CD4-positive, alpha-beta T cell treated with Interleukin-17A for 1 hour (primary cell): ENCODE measurements at places on chromosomes 11 and 22.

DNA sequence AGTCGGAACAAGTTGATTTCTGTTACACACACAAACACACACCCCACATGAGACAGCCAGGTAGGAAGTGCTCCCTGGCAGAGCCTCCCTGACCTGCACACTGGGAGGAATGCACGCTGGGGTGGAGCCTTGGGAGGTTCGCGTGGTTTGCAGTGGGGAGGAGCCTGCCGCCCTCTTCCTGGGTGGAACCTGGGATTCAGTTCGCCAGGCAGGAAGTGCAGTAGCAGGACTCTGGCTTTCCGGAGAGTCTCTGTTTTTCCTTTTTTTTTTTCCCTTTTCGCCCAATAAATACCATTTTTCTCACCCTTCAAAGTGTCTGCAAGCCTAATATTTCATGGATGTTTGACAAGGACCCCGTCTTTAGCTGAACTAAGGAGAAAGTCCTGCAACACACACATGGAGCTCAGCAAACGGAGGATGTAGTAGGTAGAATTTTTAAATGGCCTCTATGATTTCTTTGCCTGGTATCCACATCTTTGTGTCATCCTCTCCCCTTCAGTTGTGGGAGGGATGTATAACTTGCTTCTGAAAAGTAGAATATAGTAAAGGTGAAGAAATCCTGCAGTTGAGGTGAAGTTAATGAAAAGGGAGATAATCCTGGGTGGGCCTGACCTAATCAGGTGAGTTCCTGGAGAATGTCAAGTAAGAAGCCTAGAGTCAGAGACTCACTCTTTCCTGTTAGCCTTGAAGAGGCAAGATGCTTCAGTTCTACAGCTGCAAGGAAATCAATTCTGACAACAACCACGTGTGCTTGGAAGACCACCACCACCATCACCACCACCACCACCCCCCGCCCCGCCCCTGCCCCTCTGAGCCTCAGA is 72.9 kb downstream of the PIWIL4 start:
- no peak for DNase-seq

GRCh38 chr11:62142921-62143320 is 19.1 kb downstream of the INCENP start:
- no peak for DNase-seq

GRCh38 chr11:47259232-47259977 is 1.6 kb downstream of the NR1H3 start:
- peak; percentile 39 for DNase-seq

DNA sequence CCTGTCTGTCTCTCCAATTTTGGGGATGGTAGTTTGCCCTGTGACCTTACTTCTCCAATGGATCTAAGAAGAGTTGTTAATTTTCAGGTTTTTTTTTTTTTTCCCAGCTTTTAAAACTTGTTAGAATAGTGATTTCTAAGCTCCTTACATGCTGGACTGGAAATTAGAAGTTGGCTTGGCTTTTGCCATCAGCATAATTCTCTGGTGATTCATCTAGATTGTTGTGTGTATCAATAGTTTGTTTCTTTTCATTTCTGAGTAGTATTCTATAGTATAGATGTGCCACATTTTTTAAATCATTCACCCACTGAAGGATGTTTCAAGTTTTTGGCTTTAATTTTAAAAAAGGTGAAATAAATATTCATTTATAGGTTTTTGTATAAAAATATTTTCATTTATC is 51.4 kb downstream of the ADAMTS15 start:
- DNase-seq = no peak

DNA sequence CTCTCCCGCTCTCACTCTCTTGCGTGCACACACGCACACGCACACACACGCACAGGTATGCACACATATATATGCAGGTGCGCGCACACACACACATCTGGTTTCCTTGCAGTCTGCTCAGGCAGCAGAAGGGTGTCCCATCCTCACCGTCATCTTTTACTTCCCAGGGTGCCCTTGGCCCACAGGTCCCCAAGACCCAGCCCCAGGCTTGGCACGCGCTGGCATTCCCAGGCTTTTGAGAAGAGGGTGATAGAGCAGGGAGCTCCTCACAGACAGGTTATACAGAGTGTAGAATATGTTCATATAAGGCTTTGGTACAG is 52.0 kb upstream of the SPATA19 start:
- no peak for DNase-seq

DNA sequence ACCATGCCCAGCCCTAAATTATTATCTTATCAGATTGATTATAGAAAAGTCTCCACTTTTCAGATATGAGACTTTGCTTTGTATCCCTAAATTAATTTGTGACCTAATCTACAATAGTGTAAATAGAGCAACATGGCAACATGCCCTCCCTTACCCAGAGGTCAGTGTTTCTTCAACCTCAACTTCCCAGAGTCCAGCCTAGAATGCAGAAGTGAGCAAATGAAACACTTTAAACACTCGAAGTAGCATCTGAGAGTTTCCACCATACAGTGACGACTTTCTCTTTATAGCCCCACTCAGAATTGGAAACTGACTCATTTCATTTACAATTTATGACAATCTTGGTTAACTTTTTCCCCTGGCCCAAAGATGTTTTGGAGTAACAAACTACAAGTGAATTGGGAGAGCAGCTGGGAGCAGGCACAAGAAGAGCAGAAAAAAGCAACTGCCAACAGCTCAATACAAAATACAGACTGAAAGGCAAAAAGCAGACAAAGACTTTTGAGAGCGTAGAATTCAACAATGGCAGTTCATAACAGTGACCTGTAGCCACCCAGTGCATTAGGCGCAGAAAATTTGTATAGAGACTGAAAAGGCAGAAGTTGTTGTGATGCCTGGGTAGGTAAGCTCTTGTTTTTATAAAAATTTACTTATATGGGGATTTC is 10.1 kb upstream of the BLID start:
- no peak for DNase-seq

DNA sequence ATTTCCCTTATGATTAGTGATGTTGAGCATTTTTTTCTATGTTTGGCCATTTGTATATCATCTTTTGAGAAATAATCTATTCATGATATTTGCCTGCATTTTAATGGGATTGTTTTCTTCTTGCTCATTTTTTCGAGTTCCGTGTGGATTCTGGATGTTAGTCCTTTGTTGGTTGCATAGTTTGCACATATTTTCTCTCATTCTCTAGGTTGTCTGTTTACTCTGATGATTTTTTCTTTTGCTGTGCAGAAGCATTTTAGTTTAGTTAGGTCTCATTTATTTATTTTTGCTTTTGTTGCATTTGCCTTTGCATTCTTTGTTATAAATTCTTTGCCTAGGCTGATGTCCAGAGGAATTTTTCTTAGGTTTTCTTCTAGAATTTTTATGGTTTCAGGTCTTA is 87.3 kb downstream of the METTL15 start:
- DNase-seq = no peak

GRCh38 chr22:46036558-46037408 is 59.8 kb upstream of the WNT7B start:
- peak; percentile 74 for DNase-seq

DNA sequence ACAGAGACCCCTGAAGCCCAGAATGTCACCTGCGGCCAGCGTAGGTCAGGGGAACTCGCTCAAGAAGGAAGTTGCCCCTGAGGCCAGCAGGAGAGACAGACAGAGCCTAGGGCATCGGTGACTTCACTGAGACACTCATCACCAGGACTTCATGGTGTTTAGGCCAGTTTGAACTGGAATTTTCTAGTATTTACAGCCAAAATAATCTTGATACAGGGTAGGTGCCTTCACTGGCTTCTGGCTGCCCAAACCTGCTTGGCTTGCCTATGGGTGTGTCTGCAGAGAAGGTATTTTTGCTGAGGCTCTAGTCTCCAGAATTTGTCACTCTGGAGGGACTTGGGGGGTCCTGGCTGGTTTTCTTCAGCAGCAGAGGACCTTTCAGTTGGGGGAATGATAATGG is 86.6 kb downstream of the FBXO7 start:
- DNase-seq = no peak

GRCh38 chr11:117020869-117021564 is 77.2 kb downstream of the SIK3 start:
- no peak for DNase-seq

DNA sequence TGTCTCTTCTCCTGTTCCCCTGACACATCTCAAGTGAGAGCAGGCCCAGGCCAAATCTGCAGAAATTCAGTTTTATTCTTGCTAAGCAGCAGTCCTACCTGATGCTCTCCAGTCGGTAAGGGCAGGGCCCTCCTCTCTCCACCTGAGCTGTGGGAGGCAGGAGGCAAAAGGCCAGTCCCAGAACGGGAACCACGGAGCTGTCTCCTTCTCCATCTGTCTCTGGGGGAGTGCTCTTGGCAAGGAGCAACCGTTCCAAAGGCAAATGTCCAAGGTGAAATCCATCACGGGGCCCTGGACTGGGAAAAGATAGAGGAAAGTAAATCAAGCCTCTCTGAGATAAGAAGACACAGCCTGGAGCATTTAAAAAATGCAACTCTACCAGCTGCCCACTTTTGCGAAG is 65.2 kb upstream of the CDON start:
- no peak for DNase-seq

DNA sequence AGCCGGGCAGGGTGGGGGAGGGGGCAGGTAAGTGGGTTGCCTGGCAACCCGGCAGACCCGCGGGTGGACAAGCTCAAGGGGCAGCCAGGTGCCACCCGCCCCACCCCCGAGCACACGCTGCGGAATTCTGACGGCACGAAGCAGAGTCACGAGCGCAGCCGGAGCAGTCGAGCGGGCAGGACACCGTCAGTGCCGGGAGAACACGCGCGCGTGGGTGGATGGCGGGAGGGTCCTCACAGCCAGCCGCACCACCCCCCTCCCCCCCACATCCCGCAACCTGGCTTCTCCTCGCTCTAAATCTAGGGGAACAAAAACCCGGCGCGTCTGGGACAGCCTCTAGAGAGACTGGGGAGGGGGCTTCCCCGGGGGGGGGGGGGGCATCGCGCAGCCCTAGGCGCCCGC is 133.1 kb upstream of the HSD17B12 start:
- DNase-seq = no peak

DNA sequence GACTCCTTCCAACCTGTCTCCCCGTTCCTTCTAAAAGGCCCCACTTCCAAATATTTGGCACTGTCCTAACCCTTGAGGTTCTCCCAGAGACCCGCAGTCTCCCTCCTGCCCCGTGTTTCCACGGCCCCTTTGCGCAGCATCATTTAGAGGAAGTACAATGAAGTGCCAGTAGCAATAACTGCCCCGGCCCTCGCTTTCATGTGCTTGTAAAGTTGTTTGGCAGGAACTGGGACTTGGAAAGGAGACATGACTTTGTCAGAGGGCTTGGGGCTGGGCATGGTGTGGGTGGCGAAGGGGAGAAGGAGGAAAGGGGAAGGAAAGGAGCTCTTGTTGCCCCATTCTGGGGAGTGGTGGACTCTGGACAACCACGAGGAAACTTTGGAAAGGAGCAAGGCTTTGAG is 2.6 kb downstream of the CD44 start:
- DNase-seq = peak; percentile 58

GRCh38 chr11:57800444-57801182 is 39.0 kb downstream of the CTNND1 start:
- DNase-seq = peak; percentile 79

DNA sequence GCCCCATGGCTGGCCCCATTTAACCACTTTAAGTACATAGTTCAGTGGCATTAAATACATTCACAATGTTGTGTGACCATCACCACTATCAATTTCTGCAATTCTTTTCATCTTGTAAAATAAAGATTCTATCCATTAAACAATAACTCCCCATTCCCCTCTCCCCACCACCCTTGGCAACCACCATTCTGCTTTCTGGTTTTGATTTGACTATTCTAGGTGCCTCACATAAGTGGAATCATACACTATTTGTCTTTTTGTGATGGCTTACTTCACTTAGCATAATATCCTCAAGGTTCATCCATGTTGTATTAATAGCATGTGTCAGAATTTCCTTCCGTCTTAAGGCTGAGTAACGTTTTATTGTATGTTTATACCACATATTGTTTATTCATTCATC is 7.0 kb downstream of the MYO7A start:
- no peak for DNase-seq

GRCh38 chr11:127000291-127000968 is at the start of gene KIRREL3:
TSS of gene KIRREL3 (minus strand) at chr11:127000770.
- no peak for DNase-seq

DNA sequence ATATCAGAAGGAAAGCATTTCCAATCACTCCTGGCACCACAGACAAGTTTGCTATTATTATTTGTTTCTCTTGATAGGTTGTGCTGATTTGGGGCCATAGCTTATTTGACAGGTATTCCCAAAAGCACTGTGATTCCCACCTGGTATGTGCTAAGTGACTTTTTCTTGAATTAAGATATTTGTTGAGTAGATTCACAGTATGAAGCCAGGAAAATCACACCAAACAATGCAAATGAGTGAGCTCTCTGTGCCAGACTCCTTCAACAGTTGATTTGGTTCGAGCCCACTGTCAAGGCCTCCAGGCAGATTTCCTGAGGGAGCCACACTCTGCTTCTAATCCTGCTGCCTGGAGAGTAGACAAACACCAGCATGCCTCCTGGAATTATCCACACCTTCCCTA is 253.0 kb upstream of the POU2AF2 start:
- no peak for DNase-seq

- DNase-seq = no peak
These were observed 69.8 kb downstream of the CD44 start for GRCh38 chr11:35208795-35209194.

- DNase-seq = peak; percentile 7
These were observed 10.6 kb downstream of the CDPF1 start for GRCh38 chr22:46239261-46240048.

- DNase-seq = no peak
These were observed 295.6 kb downstream of the DDX10 start for GRCh38 chr11:108960501-108960900.

- no peak for DNase-seq
These were observed 40.2 kb downstream of the EP300 start for GRCh38 chr22:41132550-41132949.

GRCh38 chr22:42066126-42066761 is 4.4 kb downstream of the NAGA start:
- DNase-seq = no peak

GRCh38 chr11:117670443-117670842 is 126.6 kb downstream of the DSCAML1 start:
- no peak for DNase-seq

DNA sequence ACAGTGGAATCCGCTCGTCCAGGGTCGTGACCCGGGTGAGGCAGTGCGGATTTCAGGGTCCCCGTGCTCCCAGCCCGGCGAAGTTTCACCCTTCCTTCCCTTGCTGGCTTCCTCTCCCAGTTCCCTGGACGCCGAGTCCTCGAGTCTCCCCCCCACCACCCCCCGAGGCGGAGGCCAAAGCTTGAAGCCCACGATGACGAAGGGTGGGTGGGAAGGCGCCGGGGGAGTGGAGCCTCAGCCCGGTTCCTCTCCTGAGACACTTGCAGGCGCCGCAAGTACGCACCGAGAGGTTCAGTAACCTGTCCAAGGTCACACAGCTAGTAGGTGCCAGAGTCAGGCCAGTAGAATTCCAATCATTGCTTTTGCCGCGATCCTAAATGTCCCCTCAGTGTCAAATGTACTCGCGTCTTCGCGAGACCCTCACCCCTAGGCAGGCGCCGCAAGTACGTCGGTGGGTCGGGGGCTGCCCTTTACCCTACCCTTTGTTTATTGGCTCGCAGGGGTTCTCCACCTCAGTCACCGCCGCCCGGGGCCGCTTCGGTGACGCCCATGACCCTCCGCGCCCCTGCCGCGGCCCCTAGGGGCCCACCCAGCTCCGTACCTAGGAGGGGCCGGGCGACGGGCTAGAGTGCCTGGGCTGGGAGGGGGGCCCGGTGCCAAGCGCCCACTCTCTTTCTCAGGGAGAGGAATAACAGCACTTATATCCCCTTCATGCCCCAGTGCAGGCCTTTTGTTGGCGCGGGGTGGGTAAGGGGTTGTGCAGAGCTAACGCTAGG is 5.7 kb upstream of the CHRM1 start:
- no peak for DNase-seq
